ENCODE measurements at places on chromosomes 5 and 9.

GRCh38 chr5:43007246-43007910 is 32.7 kb downstream of the ANXA2R start:
- DNase-seq: peak; percentile 84

DNA sequence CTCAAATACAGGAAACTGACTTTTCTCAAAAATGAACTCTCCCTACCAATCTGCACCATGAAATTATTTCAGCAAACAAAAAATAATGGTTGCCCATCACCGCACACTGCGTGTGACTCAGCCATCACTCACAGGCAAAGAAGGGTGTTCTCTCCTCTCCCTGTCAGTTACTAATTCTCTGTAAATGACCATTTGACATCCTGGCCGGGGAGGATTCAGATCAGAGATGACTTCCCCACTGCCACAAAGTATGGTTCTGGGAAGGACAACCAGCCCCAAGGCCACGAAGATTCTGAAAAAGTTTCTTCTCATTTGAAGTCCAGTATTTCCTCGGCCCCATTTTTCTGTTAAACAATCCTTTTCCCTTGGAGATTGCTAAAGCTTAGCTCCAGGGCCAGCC is 199.4 kb downstream of the AUH start:
- no peak for DNase-seq

- no peak for DNase-seq
Observed at GRCh38 chr9:7303907-7304626, 495.5 kb downstream of the DMAC1 start.

- DNase-seq: no peak
Observed at GRCh38 chr5:23476580-23476979, 30.8 kb upstream of the PRDM9 start.

DNA sequence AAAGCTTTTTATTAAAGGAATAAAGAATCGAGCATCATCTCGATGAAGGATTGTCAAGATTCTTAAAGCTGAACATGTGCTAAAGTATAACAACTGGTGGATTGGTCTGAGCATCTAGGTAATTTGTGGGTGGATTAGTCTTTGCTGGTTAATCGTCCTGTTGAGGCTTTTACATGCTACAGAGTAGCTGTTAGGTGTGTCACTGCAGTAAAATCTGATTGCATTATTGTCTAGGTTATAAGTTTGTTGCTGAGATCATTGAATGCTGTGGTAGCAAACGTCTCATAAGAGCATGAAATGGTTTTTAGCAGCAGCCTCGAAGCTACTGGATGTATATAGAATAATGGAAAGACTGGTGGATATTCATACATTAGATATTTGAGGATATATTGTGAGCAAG is 7.2 kb downstream of the FBXO38 start:
- DNase-seq: no peak

DNA sequence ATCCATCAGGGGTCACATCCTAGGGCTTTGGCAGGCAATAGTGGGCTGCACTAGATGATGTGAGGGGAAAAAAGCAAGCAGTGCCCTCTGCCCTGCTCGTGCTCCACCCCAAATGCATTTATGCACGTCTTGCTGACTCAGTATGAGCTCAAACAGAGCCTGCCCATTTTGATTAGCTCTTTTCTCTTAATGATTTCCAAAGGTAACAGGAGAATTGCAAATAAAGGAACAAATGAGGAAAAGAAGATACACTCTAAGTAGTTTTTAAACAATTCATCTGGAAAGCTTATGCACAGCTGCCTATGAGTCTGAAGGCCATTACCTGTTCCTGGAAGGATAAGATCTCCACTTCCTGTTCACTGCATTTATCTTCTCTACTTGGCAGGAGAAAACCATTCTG is 364.2 kb downstream of the TMEM232 start:
- DNase-seq: no peak

DNA sequence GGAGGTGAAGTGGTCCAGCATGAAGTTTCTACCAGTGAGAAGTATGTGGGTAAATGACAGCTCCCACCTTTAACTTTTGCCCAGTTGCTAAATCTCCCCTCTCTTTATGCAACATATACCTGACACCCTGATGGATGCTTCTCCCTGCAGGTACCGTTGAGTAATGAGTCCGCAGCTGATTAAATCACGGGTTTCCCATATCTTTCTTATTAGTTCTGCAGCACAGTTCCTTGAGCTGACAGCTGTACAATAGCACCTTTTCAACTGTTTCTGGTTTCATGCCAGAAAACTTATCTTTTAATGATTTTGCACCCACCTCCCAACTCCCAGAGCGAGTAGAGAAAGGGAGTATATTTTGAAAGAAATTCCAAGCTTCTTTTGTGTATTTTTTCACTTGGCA is 161.0 kb upstream of the TUT7 start:
- DNase-seq: no peak

DNA sequence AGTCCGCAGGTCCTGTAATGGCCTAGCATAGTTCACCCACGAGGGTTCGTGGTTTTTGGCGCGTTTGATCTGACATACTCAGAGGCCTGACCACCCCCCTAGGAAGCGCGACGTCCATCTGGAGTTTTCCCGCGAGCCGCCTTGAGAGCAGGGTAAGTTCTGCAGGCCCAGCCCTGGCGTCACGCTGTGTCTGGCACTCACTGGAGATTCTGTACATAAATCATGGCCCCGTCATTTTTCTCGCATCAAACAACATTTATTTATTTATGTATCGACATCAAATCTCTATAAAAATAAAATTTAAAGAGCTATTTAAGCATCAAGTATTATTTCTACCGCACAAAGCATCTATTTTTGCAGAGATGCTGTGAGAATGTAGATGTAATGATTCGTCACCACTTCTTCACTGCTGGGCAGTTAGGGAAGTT is 437 bp upstream of the TRIM41 start:
- no peak for DNase-seq

DNA sequence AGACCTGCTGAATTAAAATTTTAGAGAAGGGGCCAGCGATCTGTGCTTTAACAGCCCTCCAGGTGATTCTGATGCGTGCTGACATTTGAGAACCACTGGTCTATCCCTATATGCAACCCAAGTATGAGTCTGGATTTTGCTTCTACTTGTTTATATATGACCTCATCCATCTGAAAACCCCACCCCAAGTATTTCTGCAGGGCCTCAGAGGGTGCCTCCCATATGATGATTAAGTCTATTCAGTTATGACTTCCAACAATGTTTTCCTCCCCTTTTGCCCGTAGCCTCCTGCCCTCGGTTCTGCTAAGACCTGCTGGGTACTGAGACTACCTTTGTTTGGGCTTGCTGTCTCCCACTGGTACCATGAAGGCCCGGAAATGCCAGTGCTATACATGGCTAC is 376.0 kb upstream of the SMARCA2 start:
- DNase-seq: no peak

- no peak for DNase-seq
Observed at GRCh38 chr9:137606734-137607138, 1.2 kb downstream of the ARRDC1 start.

GRCh38 chr9:5419987-5420386 is 17.7 kb downstream of the PLGRKT start:
- no peak for DNase-seq

GRCh38 chr9:19294219-19294618 is 63.7 kb downstream of the DENND4C start:
- no peak for DNase-seq

DNA sequence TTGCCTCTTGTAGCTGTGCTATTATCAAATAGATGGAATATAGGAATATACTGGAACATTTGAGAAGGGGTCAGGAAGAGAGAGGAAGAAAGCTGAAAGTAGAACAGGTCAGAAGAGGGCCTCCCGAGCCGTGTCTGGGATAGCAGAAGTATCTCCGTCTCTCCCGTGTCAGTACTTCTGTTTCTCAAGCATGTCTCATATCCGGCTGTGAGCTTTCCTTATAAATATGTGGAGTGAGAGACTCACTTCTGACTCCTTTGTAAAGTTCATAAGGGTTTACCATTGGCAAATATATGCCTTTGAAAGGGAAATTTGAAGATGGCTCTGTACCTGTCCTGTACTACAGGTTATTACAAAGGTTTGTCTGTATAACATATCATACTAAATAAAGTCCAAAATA is 50.3 kb downstream of the MOCS2 start:
- DNase-seq: no peak

DNA sequence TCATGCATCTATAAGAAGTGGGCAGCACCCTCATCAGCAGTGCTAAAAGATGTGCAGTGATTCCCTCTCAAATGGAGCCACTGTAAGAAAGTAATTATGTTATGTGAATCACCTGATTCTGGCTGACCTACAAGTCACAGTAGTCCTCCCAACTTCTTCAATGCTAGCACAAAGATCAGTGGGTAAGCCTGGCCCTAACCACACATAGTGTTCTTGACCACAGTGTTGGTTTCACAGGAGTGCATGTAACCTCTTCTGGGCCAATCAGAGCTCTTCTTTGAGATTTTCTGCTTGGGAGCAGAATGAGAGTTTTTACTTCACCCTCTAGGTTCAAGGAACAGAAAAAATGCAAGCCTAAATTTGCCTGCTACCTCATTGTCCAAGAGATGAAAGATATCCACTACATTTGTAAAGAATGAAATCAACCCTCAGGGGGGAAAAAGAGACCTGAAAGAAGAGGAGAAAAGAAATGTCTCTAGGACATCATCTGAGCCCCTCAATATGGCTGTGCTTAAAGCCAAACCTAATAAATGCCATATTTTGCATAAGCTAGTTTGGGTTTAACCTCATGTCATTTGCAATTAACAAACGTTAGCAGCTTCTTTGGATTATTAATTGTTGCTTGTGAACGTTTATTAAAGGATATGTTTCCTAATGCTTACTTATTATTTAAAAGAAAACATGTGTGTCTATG is 65.3 kb upstream of the ADRB2 start:
- DNase-seq: peak; percentile 13

DNA sequence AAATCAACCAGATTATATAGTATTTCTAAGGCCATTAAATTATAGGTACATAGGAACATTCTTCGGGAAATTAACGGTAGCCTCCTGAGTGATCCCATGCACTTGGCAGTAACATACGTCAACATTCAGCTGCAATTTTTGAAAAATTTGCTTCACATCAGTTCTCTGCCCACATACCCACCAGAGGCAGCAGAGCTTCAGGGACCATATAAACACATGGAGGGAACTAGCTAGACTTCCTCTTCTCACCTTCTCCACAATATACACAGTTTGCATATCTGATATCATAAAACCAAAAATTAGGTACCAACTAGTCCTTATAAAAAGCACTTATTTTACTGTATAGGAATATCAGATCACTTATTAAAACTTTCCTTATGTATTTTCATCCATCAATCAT is 4.8 kb downstream of the PSIP1 start:
- DNase-seq: peak; percentile 7

DNA sequence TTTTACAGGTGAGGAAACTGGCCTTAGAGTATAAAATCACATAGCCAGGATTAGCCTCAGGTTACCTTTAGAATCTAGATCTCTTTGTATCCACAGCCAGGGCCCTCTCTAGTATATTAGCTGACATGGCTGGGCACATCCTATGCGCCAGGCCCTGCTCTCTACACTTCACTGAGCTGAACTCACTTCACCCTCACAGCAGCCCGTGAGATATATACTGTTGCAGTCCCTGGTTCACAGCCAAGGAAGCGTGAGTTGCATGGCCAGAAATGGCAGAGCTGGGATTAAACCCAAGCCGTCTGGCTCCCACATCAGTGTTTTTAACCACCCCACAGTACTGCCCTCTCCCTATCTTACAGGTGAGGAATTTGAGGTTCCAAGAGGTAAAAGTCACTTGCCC is 58.4 kb downstream of the DAB2IP start:
- no peak for DNase-seq

DNA sequence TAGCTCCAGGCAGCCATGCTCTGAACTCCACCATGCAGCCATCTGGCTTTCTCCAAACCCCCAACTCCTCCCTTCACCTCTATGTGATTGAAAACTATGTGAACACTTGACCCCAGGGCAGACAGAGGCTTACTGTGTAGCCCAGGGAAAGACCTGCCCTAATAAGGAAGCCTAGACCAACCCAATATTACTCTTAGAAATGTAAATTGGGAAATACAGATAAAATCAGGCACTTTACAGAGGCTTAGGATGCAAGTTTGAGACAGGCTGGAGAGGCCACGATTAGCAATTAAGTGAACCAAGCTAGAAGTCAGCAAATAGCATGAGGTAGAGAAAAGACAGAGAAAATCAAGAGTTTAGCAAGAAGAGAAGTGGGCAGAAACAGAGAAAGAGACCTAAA is 141.7 kb upstream of the ABCA1 start:
- no peak for DNase-seq

DNA sequence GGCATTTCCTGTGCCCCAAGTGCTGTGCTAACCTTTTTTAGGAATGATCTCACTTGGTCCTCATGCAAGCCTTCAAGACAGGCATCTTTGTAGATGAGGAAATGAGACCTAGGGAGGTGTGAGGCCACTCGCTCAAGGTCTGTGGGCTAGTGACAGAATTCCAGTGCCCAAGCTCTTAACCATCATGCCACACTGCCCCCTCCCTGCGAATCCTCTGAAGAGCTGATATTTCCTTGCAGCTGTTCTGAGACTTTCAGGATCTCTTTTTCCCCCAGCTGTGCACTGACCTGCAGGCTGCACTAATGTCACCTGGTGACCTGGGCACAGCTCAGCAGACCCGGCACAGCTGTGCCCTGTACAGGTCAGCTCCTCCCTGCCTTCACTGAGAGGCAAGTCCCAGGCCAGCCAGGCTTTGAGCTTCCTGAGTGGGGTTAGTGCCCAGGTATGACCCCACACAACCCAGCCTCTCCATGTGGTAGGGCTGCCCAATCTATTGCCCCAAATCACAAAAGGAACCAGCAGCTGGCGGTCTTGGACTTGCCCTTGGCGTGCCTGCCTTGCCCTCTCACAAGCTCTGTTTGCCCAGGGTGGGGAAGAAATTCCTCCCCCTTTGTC is 32.7 kb downstream of the MORN5 start:
- no peak for DNase-seq

GRCh38 chr5:17054911-17055310 is 118.8 kb upstream of the MYO10 start:
- DNase-seq: no peak

- DNase-seq: no peak
Observed at GRCh38 chr5:160310552-160311295, 1.6 kb downstream of the CCNJL start.

GRCh38 chr5:139908749-139909148 is 113.1 kb downstream of the PSD2 start:
- DNase-seq: no peak

GRCh38 chr9:2657427-2657826 is 35.8 kb downstream of the VLDLR start:
- DNase-seq: peak; percentile 35

- no peak for DNase-seq
Observed at GRCh38 chr9:84893419-84894128, 224.0 kb downstream of the NTRK2 start.

GRCh38 chr5:150026682-150027172 is 26.2 kb downstream of the HMGXB3 start:
- DNase-seq: no peak

- DNase-seq: no peak
Observed at GRCh38 chr5:78526049-78526525, 122.5 kb downstream of the LHFPL2 start.
